ENCODE measurements at places on chromosomes 11 and 22.

GRCh38 chr22:48186146-48186790 lies 1423.8 kb downstream of the TBC1D22A start:
- DNase-seq, result no peak

DNA sequence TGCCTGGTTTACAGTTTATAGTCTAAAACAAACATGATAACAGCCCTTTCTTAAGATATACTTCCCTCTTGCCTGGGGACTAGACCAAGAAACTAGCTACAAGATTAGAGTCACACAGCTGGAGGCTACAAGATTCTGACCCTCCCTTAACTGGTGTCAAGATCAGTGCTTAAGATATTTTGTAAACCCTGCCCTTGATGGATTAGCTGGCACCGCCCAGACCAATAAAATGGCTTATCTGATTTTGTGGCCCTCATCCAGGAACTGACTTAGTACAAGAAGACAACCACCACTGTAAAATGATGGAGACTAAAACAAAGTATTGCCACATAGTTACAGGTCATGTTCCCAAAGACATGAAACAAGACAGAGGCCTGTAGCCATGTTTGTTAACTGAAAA lies 53.4 kb downstream of the FAM181B start:
- no peak for DNase-seq

GRCh38 chr11:114386545-114386944 lies 13.8 kb downstream of the C11orf71 start:
- DNase-seq, result peak; percentile 56

GRCh38 chr11:70113801-70114200 lies 35.7 kb downstream of the ANO1 start:
- DNase-seq, result no peak

- DNase-seq, result no peak
Measured at GRCh38 chr11:45918962-45919675, 1.4 kb upstream of the PEX16 start.

DNA sequence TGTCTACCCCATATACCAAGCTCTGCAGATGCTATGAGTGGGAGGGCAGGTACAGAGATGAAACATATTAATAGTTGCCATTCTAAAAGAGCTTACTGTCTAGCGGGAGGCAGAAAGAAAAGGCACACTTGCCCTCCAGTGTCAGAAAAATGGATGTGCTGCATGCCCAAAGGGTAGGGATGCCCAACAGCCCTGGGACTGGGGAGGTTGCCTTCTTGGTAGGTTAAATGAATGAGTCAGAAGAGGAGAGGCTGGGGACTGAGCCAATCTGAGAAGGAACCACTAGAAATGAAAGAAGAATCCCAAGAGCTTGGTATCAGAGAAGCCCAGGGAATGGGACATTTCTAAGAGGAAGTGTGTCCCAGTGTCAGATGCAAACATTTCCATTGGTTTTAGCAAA lies 1.2 kb downstream of the BIRC3 start:
- DNase-seq, result no peak

DNA sequence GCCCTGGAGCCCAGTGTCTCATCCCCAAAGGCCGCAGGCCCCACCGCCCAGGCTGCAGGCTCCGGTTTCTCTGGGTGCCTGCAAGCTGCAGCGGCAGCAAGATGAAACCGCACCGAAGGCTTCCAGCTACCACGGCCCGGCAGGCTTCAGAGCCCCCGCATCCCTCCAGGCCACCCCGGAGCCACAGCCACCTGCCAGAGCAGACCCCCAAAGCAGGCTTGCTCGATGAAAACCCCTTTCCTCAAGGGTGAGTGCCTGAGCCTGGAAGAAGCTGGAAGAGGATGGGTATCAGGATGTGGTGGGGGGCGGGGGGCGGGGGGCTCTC lies 24.5 kb upstream of the GNB1L start:
- no peak for DNase-seq

DNA sequence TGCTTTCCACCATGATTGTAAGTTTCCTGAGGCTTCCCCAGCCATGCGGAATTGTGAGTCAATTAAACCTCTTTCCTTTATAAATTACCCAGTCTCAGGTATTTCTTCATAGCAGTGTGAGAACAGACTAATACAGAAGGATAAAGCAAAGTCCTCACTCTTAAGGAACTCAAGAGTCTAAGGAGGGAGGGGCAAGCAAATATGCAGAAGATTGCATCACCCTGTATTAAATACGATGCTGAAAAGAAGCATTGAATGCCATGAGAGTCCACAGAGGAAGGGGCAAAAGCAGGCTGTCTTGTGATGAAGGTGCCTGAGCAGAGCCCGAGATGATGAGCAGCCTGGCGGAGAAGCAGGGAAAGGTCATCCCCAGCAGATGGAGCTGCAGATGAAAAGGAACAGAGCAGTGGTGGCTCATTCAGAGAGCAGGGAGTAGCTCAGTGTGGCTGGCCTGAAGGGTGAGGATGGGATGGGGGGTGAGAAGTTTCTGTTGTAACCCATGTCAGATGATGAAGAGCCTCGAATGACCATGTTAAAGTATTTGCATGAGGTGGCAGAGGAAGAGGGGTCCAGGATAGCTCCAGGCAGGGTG lies 6.3 kb upstream of the IZUMO1R start:
- no peak for DNase-seq

- no peak for DNase-seq
Measured at GRCh38 chr11:66696146-66696545, 18.5 kb upstream of the RBM4B start.

DNA sequence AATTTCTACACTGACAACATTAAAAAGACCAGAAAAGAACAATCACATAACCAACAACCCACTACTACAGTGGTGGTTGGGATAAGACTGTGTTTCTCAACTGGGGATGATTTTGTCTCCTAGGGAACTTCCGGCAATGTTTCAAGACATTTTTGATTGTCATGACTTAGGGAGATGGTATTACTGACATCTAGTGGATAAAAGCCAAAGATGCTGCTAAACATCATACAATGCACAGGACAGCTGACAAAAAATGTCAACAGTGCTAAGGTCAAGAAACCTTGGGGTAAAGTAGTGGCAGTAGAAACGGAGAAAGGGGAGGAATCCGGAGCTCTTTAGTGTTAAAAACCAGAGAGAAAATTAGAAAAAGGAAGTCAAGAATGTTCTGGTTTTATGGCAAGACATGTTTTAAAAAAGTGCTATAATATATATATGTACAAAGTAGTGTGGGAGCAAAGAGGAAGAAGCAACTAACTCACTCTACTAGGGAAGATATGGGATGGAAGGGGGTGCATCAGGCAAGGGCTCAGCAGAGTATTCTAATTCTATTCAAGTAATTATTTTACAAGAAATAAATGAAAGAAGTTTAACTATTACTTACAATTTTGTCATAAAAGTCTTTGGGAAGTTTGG lies 37.2 kb downstream of the CKAP5 start:
- peak; percentile 24 for DNase-seq

- no peak for DNase-seq
Measured at GRCh38 chr11:93935826-93936225, 85.3 kb upstream of the HEPHL1 start.

DNA sequence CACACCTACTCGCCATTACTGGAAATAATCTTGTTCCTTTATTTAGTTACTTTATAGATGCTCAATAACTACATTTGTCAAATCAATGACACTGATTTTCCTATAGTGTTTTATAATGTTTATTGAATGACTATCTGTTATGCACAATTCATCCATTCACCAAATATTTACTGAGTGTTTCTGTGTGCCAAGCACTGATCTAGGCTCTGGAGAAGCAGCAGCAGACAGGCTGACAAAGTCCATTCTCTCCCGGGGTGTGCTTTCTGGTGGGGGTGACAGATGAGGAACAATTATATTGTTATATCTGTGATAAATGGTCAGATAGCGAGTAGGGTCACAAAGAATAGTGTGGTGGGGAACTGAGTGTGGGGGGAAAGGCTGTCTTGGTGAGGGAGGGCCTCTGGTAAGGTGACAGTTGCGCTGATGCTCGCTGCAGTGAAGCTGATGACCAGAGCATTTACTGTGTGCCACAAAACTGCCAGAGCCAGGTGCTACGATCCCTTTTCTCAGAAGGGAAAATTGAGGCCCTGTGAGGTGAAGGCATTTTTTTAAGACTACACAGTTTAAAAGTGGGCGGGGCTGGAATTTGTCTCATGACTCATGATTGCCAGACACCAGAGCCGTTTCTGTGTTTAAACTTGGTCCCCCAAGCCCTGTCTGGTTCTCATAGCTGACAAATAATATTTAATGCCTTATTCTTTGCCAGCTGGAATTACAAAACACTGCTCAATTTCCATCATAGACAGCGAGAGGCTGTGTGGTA lies 10.2 kb downstream of the PACS1 start:
- no peak for DNase-seq

DNA sequence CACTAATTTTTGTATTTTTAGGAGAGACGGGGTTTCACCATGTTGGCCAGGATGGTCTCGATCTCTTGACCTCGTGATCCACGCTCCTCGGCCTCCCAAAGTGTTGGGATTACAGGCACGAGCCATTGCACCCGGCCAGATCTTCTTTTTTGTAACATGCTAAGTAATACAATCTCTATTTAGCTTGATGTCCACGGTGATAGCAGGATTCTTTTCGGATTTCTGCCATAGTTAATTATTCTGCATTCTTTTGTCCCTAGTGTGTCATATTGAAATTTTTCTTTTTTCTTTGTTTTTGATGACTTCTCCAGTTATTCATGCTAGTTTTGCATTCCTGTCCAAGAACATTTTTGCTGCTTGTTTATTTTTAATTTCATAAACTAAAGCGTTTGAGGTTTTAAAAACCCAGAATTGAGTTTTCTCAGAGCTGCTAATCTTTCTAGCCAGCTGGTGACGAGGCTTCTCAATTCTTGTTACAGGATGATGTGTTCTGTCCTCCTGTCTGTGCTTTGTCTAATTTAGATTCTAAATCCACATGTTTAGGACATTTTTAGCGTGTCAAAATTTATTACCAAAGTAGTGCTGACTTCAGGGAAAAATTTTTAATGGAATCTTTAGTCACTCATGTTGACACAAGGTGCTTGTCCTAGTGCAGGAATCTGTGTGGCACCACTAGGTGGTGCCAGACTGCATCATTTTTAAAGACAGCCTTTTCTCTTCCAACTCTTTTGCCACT lies 21.8 kb downstream of the NF2 start:
- peak; percentile 78 for DNase-seq

GRCh38 chr11:60775420-60775961 lies 9.6 kb upstream of the MS4A10 start:
- DNase-seq, result peak; percentile 93

- no peak for DNase-seq
Measured at GRCh38 chr11:118247041-118247440, 5.1 kb downstream of the MPZL3 start.

GRCh38 chr11:11740073-11740702 lies 101.6 kb upstream of the USP47 start:
- DNase-seq, result peak; percentile 53

DNA sequence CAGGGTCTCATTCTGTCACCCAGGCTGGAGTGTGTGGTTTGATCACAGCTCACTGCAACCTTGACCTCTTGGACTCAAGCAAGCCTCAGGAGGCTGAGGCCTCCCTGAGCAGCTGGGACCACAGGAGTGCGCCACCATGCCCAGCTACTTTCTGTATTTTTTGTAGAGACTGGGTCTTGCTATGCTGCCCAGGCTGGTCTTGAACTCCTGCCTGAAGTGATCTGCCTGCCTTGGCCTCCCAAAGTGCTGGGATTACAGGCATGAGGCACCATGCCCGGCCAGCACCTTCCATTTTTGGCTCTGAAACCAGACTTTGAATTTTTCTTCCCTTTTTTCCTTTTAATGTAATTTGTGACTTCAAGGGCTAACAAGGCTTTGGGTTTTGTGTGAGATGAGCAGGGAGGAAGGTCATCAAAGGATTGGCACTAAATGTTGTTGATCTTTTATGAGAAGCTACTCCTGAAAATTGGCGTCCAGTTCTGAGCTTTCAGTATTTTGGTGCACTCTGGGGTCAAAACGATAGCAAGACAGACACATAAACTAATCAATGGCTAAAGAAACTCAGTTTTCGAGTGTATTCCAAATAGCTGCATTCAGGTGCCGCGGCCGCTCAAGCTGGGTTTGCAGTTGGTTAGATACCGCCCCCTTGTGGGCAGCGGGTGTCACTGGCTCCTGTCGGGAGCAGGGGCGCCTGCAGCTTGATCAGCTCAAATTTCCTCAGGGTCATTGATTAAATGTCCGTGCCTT lies 51.9 kb upstream of the CLMP start:
- DNase-seq, result peak; percentile 91

DNA sequence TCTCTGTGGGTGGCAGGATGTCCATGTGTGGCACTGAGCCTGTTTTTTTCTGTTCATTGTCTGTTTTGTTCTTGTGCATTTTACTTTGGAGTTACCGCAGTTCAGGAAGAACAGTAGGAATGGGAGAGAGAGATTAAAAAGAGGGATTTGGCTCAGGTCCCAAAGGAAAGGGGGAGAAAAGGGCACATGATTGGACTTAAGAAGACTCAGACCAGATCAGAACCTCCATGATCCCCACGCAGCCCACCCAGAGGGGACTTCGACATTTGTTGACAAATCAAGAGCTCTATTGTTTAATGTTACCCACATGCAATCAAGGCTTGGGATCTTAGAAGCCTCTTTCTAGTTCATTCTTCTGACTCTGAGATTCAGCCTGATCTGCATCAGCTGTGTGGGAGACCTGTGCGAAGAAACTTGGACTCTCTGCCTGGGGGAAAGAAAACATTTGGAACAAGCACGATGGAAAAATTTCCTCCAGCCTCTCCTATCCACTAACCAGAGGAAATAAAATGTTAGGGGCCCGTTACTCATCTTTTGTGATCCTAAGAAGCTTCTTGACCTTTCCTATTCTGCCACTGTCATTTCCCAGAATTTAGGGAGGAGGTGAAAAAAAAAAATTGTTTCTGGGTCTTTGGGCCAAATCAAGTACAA lies 119.2 kb downstream of the SPON1 start:
- DNase-seq, result no peak

GRCh38 chr22:25760848-25761595 lies 19.0 kb downstream of the MYO18B start:
- DNase-seq, result no peak

DNA sequence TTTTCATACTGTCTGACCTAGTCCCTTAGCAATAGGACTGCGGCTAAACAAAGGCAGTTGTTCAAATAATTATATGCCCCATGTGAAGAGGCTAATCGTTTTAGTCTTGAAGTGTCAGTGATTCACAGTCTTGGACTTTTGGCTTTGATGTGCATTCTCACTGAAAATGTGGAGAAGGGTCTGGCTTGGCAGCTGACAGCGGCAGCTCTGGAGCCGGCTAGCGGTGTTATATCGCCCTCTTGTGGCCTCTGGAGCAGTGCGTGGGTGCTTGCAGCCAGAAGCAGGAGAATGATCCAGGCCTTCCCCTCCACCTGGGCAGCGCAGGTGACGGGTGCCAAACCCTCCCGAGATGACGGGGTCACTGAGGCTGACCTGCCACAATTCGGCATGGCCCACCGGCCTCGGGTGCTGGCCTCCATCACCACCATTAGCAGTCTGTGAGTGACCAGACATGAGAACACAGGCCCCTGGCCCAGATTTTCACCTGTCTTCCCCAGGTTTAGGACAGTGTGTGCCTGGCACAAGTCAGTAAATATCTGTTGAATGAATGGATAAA lies 90.3 kb upstream of the PITPNB start:
- peak; percentile 92 for DNase-seq

Data from brain (organoid and tissue), 16 donors.